ENCODE measurements at places on chromosomes 11 and 22.

GRCh38 chr11:10727146-10727851 lies 23.7 kb upstream of the CTR9 start:
- DNase-seq: no peak

- DNase-seq: no peak
These were observed 1.2 kb downstream of the GUCY1A2 start for GRCh38 chr11:107017104-107017432.

DNA sequence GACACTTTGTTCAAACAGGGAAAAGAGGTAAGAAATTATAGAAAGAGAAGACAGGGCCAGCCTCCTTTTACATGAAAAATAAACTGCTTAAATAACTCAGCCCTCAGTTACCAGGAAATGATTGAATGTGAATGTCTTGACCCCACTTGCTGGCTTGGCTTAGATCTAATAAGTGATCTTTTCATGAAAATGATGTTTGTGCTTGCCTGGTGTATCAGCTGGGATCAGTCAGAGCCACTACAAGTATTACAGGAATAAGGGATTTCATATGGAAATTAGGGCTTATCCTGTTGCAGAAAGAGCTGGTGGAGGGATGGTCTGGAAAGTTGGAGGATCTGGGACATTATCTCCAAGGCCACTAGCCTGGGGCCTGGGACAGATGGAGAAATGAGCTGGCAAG lies 51.8 kb downstream of the COMMD9 start:
- no peak for DNase-seq

GRCh38 chr22:43520632-43521039 lies 108.8 kb downstream of the MPPED1 start:
- no peak for DNase-seq

GRCh38 chr11:117992620-117993019 lies 6.4 kb downstream of the IL10RA start:
- DNase-seq: no peak

- DNase-seq: no peak
These were observed 36.5 kb downstream of the LRRC74B start for GRCh38 chr22:21082248-21082647.

DNA sequence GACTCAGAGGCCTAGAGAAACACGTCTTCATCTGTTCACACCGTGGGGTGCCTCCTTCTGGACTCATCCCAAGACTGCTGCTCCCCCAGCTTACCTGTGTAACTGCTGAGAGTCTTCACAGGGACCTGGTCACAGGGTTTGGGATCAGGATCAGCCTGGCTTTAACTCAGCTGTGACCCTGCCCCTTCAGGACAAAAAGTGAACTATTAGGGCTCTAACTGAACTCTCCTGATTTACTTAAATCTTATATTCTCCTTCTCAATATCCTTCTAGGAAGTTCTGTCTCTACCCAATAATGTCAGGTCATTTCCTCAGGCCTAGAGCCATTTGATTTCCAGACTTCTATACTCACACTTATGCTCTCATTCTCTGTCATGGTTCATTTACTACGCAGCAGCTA lies 108.4 kb downstream of the ZNF280B start:
- DNase-seq: no peak

GRCh38 chr11:118430956-118431355 lies 5.3 kb upstream of the KMT2A start:
- no peak for DNase-seq

GRCh38 chr11:130652671-130653335 lies 204.4 kb downstream of the ADAMTS15 start:
- DNase-seq: no peak

DNA sequence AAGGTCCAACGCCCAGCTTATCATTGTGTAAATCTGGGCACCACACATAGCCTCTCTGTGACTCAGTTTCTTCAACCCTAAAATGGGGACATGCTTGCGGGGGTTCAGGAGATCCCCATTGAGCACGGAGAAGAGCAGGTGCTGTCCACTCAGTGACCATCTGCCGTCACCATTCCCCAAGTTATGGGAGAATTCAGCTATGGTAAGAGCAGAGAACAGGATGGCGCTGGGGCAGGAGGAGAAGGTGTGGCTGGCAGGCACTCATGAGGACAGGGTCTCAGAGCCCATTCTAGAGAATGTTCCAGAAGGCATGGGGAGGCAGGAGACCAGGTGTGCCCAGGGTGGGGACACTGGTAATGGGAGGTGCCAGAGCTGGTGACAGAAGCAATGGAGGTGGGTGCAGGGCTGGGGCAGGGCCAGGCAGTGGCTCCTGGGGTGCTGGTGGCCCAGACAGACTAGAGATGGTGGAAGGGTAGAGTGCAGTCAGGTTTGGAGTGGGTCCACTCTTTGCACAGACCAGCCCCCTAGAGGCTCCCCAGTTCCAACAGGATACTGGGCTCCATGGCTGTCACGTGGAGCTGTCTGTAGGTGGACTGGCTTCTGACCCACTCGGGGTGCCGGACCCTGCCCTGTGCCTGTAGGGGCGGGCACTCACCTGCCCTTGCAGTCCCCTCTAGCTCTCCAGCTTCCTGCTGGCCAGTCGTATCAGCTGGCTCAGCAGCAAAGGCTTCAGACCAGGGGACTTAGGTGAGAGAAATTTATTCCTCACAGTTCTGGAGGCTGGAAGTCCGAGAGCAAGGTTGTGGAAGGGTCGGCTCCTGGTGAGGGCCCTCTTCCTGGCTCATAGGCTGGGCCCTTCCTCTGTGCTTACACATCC lies 84.7 kb downstream of the CDKN1C start:
- no peak for DNase-seq

DNA sequence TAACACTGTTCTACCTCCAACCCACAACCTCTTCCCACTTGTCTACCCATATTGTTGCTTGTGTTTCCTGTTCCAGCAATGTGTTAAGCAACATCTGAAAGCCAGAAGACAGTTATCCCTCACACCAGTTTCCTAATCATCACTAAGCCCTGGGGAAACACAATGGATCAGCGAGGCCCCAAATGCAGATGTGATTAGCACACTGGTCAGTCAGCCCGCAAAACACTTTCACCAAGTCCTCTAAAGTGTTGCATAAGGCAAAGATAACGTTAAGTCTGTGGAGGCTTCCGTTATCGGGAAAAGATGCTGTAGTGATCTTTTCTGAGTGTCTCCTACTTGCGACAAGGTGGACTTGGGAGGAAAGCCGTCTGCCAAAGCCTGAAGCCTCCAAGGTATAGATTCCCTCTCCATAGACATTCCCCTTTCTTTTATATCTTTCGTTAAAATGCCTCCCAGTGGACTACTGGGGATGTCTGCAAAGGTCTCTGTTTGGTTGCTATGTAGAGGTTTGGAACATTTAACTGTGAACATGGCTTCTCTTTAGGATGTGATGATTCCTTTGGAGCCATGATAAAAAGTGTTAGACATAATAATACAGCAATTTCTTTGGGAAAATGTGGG lies at the start of gene MS4A3:
TSS of gene MS4A3 (plus strand) at position 317 of the 621 bp plus-strand sequence. CDS start 4,496 bp downstream, outside the sequence.
- no peak for DNase-seq

GRCh38 chr11:72584293-72584938 lies 89.8 kb downstream of the PDE2A start:
- peak; percentile 77 for DNase-seq

- DNase-seq: no peak
These were observed 143.9 kb downstream of the INSC start for GRCh38 chr11:15258433-15259165.

DNA sequence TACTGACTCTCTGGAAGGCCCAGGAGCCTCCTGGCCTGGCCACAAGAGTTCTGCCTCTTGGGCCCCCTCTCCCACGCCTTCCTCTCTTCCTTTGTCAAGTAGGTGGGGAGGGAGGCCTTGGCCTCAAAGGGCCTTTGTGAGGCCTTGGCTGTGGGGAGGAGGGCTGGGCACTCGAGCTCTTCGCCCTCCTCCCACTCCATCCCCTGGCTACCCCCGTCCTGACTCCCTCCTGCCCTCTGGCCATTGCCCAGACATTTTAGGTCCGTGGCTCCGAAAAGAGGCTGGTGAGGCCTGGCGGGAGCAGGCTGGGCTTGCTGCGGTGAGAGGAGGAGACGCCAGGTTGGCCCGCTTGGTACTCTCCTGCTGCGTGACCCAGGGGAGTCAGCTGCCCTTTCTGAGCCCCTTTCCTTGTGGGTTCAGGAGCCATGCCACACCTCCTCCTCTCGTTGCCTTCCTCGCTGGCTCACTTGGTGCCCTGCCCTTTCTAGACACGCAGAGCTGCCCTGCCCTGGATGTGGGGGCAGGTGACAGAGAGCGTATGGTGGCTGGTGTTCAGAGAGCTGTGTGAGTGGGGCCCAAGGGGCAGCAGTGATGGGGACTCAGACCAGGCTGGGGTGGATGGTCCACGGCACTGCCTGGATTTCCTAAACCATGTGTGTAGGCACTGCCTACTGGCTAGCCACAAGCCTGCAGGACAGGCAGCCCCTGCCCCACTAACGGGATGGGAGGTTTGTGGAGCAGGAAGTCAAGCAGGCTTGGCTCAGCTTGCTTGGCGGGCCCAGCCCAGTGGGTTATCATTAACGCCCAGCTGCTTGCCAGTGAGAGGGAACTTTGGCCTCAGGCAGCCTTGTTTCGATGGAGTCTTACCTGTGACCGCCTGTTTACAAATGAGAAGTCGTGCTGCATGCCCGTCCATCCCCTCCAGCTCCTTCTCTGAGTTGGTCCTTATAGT lies 15.8 kb upstream of the OMP start:
- no peak for DNase-seq

DNA sequence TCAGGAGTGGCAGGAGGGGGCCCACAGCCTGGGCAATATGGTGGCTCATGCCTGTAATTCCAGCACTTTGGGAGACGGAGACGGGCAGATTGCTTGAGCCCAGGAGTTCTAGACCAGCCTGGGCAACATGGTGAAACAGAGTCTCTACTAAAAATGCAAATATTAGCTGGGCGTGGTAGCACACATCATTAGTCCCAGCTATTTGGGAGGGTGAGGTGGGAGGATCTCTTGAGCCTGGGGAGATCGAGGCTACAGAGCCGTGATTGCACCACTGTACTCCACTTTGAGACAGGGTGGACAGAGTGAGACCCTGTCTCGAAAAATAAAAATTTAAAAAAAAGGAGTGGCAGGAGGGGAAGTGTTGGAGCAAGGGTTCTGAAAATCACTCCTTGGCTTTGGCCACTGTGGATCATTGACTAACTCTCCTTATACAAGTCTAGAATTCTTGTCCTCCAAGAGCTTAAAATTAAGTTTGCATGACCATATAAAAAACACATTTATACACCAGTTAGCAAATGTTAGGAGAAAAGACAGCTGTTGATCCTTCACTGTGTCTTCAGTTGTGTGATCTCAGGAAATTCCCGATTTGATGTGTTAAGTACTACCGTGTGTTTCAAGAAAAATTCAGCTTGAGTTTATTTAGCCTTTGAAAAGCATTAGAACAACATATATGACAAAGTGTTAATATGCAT lies 2.3 kb upstream of the WEE1 start:
- no peak for DNase-seq

DNA sequence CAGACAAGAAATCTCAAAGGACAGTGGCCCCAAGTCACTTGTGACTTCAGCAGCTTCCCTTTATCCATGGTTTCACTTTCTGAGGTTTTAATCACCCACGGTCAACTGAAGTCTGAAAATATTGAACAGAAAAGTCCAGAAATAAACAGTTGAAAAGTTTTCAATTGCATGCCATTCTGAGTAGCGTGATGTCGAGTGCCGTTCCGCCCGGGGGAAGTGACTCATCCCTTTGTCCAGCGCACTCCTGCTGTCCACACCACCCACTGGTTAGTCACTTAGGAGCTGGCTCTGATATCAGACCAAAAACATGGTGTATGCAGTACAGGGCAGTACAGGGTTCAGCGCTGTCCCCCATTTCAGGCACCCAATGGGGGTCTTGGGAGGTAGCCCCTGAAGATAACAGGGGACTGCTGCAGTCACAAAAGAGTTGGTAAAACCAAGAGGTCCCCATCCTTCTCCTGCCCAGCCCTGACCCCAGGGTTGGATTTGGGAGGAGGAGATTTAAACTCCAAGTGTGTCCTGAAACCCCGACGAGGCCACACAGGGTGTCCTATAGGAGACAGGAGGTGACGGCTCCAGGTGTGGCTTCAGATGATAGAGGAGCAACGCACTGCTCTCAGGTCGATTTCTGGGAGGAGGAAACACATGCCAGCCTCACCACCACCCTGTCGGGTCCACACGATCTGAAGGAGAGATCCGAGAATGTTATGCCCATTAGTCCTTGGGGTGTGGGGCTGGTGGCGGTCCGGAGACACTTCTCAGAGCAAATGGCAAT lies 390.1 kb downstream of the CTTN start:
- DNase-seq: no peak

GRCh38 chr11:117497206-117497951 lies 169.7 kb downstream of the CEP164 start:
- DNase-seq: no peak

DNA sequence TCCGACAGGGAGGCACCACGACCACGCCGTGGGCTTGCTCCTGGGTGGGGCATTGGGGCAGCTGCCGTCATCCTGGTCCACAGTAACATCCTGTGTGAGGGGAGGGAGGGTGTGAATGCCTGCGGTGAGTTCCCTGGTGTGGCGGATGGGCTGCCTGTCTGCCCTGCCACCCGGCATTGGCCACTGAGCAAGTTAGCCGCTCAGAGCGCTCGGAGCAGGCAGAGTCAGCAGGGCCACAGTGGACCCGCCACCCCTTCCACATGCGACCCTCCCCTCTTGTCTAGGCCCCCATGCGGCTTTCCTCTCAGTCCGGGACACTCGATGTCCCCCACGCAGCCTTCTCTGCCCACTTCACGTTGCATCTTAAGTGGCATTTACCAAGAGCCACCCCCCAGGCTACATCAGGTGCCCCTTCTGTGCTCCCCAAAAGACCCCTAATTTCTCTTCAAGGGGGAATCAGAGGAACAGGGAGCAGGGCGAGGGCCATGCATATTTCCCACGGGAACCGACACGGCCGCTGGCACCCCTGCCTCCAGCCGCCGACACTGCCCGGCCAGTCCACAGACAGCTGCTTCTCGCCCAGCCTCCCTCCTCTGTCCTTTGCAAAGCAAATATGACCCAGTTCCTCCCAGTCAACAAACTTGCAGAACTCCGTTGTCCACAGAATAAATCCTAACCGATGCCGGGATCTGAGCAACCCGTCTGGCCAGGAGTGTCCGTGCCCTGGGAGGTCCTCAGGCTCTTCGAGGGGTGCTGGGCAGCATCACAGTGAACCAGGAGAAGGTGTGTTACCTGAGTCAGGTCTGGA lies 1482.1 kb downstream of the TBC1D22A start:
- no peak for DNase-seq

- DNase-seq: no peak
These were observed 1294.8 kb downstream of the TBC1D22A start for GRCh38 chr22:48057116-48057835.

GRCh38 chr11:125394296-125394695 lies 101.8 kb downstream of the FEZ1 start:
- DNase-seq: no peak

GRCh38 chr11:22079133-22079872 lies 113.6 kb upstream of the ANO5 start:
- DNase-seq: no peak

- DNase-seq: no peak
These were observed 197.5 kb downstream of the IGLL1 start for GRCh38 chr22:23382428-23383218.

DNA sequence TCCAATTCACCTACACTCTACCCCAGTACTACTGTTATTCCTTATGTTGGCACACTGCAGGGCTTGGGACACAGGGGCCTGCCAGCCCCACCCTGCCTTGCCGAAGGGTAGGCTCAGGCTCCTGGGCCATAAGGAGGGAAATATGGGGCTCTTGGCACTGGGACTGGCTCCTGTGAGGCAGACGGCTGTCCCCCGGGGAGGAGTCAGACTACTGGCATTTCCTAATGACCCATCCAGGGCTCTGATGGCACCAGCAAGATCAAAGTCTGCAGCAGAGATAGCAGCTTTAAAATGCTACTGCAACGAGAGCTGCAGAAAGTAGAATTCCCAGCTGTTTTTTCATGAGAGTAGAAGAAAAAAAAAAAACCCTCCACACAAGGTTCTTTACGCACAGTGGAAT lies 42.2 kb upstream of the CYP2D6 start:
- no peak for DNase-seq

GRCh38 chr11:5643585-5643984 lies 18.8 kb downstream of the TRIM34 start:
- DNase-seq: no peak

All from CD4-positive, alpha-beta T cell treated with Interleukin-6 for 4 hours (primary cell).